ENCODE measurements at places on chromosomes 6 and 20. TPM values are rescaled to one million over a fixed set of nuclear protein-coding genes. Genes with fewer than 3 reads are reported as not detected.

The OR2H1 gene
- total RNA-seq, result not detected

The NHLRC1 gene
- total RNA-seq, result 0.40 TPM

The FOXA2 gene
- total RNA-seq, result not detected

The WFDC5 gene
- not detected for total RNA-seq

The IL17A gene
- not detected for total RNA-seq

The IMPG1 gene
- total RNA-seq, result not detected

The SLC17A1 gene
- total RNA-seq, result not detected

The FKBP5 gene
- 16.5 TPM for total RNA-seq

The PMEPA1 gene
- total RNA-seq, result 62.5 TPM

The NFKBIL1 gene
- total RNA-seq, result 11.8 TPM

The CHMP4B gene
- total RNA-seq, result 41.3 TPM

The GGTLC1 gene
- not detected for total RNA-seq

The ELOVL4 gene
- 2.1 TPM for total RNA-seq

The BPIFB2 gene
- total RNA-seq, result not detected

The TCP11 gene
- not detected for total RNA-seq

The WFDC2 gene
- total RNA-seq, result 53.3 TPM

The ALDH8A1 gene
- 0.14 TPM for total RNA-seq

The COX7A2 gene
- 342 TPM for total RNA-seq

The KIF6 gene
- total RNA-seq, result 0.22 TPM

The EPB41L1 gene
- total RNA-seq, result 17.4 TPM

The EPPIN gene
- total RNA-seq, result not detected

The FRK gene
- total RNA-seq, result 8.1 TPM

The TTLL9 gene
- not detected for total RNA-seq

The ADAT2 gene
- 6.3 TPM for total RNA-seq

The WFDC6 gene
- total RNA-seq, result not detected

The TENT5A gene
- total RNA-seq, result 1.2 TPM

The CCDC170 gene
- 0.06 TPM for total RNA-seq

The DCDC2 gene
- 142 TPM for total RNA-seq

The CDC5L gene
- total RNA-seq, result 25.9 TPM

The HAO1 gene
- not detected for total RNA-seq

The RAET1L gene
- 3.1 TPM for total RNA-seq

The CST1 gene
- not detected for total RNA-seq

The MYMX gene
- not detected for total RNA-seq

The JAG1 gene
- total RNA-seq, result 26.3 TPM

The CASS4 gene
- total RNA-seq, result 0.14 TPM

The CST2 gene
- not detected for total RNA-seq

The CCDC28A gene
- total RNA-seq, result 10.8 TPM

The GDAP1L1 gene
- total RNA-seq, result not detected

The GMPR gene
- total RNA-seq, result 1.2 TPM

The F13A1 gene
- 5.4 TPM for total RNA-seq

The PKIB gene
- total RNA-seq, result 48.5 TPM

The C6orf163 gene
- 0.58 TPM for total RNA-seq

The POFUT1 gene
- total RNA-seq, result 45.9 TPM

The STMND1 gene
- total RNA-seq, result 0.14 TPM

The SSTR4 gene
- total RNA-seq, result not detected

The CLPSL2 gene
- total RNA-seq, result not detected

All from epithelial cell of proximal tubule (primary cell).